Stimulated activated CD8-positive, alpha-beta memory T cell treated with anti-CD3 and anti-CD28 coated beads, Interleukin-12 subunit alpha, Interleukin-12 subunit beta, amount 100 ng/mL, for 1 hour (primary cell): ENCODE measurements at places on chromosomes 16 and 17.

GRCh38 chr17:74199306-74200092 lies 4.0 kb upstream of the RPL38 start:
- DNase-seq, result no peak

- DNase-seq, result no peak
Observed at GRCh38 chr17:57915544-57915943, 39.7 kb downstream of the CUEDC1 start.

GRCh38 chr16:67943619-67944504 lies at the start of gene LCAT:
TSS of gene LCAT (minus strand) at chr16:67944120. CDS start at chr16:67944101, 19 bp downstream.
- DNase-seq, result no peak

DNA sequence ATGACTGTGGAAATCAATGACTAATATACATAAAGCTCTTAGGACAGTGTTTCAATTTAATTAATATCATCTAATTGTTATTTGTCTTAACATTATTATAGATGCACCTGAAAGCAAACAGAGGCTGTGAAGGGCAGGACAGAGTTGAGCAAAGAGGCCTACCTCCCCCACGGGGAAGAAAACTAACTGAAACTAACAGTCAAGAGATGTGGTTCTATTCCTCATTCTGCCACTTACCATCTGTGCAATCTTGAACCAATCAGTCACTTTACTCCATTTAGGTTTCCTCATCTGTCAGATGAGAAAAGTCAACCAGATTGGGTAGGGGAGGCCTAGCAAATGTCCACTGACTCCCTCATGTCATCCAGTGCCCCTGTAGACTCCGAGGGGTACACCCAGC lies 59.1 kb downstream of the C17orf67 start:
- DNase-seq, result no peak

- no peak for DNase-seq
Observed at GRCh38 chr16:83951544-83951943, 1.5 kb upstream of the OSGIN1 start.

DNA sequence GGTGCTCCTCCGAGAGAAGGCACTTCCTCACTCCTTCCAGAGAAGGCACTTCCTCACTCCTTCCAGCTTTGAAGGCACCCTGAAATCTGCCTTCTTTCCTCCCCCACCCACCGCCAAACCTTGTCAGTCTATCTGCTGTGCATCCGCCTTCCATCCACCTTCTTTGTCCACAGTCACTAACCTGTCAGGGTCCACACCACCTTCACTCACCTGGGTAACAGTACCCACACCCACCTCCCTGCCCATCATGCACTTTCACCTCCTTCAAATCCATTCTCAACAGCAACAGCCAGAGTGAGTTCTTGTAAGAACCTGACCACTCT lies 5.2 kb downstream of the CCDC102A start:
- no peak for DNase-seq

DNA sequence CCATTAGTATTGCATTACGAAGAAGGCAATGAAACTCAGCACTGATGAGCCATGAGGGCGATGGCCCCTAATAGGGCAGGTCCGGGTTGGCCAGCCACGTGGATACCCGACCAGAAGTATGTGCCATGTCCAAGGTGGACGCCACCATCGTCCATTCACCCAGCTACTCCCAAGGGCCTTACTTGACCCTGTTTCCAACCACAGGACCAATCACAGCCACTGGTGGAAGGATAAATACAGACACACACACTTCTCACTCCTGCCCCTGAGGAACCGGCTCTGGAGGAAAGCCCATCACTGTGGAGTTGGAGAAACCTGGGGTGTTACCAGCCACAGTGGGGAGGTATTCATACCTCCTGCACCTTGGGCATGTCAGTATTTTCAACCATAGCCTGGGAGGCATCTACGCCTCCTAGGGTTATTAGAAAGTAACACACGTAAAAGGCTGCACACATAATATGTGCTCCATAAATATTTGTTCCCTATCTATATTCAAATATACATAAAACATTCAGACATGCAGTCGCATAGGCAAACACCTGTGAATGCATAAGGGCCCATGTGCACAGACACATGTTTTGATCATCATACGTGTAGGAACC lies 5.4 kb upstream of the ITGA3 start:
- DNase-seq, result no peak

DNA sequence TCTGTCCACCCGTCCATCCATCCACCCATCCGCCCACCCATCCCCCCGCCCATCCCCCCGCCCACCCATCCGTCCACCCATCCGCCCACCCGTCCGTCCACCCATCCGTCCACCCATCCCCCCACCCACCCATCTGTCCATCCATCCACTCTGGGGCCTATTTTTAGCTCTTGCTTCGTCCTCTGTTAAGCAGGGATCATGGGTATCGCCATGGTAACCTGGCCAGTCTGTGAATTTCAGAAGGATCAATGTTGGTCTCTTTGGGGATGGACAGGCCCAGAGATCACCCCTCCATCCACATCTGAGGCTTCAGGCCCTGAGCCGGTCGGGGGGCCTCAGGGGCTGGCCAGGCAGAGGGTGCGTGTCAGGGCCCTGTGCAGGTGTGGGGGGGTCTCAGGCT lies 15.2 kb upstream of the DPEP1 start:
- DNase-seq, result no peak
